LHCN-M2 (cell line): ENCODE measurements at places on chromosomes 7 and 10. TPM values are rescaled to one million over a fixed set of nuclear protein-coding genes. Genes with fewer than 3 reads are reported as not detected.

DNA sequence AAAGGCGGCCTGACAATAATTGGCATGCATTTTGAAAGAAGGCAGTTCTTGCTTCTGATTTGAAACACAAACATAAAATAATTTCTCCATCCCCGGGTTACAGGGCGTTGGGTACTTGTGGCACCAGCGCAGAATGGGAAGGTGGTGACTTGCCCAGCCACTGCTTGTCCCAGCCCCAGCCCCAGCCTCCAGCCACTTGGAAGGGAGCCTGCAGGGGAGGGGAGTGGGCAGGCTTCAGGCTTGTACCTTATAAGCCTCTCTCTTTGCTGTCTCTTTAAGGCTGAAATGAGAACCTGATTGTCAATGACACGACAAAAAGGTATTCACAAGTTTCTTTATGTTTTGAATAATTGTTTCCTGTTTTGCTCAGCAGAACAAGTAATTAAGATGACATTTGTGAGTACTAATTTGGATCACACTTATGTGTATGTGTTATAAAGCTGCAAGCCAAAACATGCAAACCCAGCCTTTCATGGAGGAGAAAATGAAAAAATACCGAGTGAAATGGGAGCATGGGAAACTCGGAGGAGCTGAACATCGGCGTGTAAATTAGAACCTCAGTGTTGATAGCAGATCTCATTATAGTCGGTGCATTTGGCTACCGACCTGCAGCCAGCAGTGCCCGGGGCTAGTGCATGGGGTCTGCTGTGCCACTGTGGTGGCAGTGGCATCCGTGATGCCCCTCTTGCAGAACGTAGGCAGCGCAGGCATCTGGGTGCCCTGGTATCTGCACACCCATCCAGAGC is 129.9 kb downstream of the EBF3 start:
- no peak for DNase-seq

Gene LIPA
- 53.5 and 55.6 TPM in 2 replicates for total RNA-seq

GRCh38 chr7:24939416-24939815 is 40.6 kb downstream of the OSBPL3 start:
- no peak for DNase-seq

DNA sequence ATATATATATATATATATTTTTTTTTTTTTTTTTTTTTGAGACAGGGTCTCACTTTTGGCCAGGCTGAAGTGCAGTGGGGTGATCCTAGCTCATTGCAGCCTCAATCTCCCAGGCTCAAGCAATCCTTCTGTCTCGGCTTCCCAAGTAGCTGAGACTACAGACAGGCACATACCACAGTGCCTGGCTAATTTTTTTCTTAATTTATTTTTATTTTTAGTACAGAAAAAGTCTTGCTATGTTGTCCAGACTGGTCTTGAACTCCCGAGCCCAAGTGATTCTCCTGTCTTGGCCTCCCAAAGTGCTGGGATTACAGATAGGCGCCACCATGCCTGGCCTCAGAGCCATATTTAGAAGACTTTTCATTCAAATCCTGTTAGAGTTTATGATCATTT is 79.6 kb downstream of the PRTFDC1 start:
- DNase-seq, result no peak

Gene CYP3A5
- total RNA-seq, result not detected in 2 replicates

Gene FAM25C
- not detected in 2 replicates for total RNA-seq

DNA sequence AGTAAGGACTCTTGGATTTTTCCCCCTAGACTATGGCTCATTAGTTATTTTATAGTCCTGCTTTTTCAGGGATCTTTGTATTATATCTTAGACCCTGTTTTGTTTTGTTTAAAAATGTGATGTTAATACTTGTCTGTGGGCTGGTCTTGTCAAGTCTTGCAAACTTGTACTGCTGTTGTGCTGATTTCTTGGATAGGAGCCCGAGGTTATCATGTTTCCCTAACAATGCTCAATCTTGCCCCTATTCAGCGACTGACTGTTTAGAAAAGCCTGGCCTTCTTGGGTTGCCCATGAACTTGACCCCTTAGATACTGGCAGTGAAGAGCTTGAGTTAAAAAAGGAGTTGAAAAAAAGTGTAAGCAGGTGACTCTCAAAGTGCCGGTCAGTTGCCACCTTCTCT is 115.7 kb downstream of the KIAA1217 start:
- no peak for DNase-seq

- DNase-seq, result no peak
Observed at GRCh38 chr7:151378011-151378410, 31.8 kb downstream of the WDR86 start.

DNA sequence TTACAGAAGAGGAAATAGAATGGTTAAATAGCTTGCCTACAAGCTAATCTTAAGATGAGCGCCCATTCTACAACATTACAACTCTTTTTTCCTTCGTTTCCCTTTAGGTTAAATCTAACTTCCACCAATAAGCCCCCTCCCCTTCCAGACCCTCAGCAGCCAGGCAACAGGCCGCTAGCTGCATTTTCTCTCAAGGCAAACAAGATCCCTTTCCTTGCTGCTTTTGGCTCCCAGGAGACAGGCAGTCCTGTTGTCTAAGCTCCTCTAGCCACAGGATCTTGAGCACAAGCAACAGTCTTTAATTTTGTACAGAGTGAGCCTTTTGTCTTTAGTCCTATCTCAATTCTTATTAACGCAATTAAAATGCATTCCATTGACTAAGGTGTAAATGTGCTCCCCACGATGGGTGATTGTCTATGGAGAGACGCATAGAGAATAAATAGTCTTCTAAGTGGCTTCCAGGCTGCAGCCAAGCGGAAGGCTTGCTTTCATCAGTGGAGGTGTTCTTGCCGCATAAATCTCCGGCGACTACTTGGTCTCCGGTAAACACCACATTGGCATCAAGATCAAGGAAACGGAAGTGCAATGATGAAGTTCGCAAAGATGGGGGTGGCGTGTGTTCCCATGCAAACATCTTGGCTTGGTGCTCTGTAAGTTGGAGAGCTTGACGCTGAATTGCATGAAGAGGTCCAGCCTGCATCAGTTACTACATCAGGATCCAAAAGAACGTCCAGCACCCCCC is 181.9 kb upstream of the LYZL2 start:
- DNase-seq, result no peak

GRCh38 chr10:79430936-79431335 is 14.5 kb downstream of the ZCCHC24 start:
- no peak for DNase-seq

DNA sequence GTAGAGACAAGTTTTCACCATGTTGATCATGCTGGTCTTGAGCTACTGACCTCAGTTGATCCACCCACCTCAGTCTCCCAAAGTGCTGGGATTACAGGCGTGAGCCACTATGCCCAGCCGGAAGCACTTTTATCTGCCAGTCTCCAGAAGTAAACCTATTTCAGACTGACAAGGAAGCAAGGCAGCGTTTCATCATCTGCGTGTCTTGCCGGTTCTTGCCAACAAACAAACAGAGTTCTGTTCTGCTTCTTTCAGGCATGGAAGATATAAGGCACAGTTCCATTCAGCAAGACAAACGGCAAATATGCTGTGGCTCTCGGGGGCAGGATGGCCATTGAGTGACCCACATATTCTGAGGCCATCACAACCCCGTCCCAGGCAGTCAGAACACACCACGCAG is 15.5 kb upstream of the LARP4B start:
- DNase-seq, result no peak

GRCh38 chr7:106658316-106659165 is 2.4 kb downstream of the CCDC71L start:
- DNase-seq, result no peak

GRCh38 chr10:69721690-69722310 is 79.9 kb upstream of the COL13A1 start:
- DNase-seq, result no peak

Gene PTPRZ1
- not detected in 2 replicates for total RNA-seq

DNA sequence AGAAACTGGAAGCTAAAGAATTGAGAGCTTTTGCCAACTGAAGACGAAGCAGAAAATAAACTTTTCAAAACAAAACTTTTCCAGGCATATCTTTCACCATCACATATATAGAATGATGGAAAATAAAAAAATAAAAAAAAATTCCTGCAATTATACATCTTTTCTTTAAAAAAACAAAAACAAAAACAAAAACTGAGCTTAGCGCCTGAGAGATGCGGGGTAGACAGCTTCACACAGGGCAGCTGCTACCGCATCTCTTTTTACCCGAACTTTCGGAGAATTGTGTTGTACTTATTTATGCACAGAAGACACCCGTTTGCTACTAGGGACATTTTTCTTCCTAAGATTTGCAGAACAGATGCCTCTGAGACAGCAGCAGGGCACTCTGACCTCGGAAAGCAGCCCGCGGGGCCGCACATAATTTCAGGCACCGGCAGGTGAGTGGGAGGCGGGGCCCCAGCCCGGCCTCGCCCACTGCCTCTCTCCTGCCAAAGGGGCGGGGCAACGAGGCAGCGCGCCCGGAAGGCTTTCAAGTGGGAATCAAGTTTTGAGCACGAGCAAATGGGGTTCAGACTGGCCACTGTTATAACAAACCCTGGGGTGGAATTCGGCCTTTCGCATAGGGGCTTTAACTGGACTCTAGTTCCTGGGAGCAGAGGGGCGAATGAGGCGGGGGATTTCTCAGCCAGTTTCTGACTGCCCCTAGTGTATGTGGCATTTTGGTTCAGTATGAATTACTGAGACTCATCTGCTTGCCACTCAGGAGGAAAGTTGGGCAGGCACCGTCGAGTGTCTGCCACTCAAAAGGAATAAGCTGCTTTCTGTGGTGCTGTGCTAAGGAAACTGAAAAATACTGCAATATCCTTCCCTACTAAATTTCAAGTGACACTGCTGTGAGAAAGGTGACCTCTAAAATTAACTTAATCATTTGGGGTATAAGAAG is 18.5 kb upstream of the FAM133B start:
- no peak for DNase-seq

Gene SMKR1
- 0.46 and 0.71 TPM in 2 replicates for total RNA-seq

GRCh38 chr10:75542906-75543305 is 111.5 kb downstream of the LRMDA start:
- peak; percentile 34 for DNase-seq

DNA sequence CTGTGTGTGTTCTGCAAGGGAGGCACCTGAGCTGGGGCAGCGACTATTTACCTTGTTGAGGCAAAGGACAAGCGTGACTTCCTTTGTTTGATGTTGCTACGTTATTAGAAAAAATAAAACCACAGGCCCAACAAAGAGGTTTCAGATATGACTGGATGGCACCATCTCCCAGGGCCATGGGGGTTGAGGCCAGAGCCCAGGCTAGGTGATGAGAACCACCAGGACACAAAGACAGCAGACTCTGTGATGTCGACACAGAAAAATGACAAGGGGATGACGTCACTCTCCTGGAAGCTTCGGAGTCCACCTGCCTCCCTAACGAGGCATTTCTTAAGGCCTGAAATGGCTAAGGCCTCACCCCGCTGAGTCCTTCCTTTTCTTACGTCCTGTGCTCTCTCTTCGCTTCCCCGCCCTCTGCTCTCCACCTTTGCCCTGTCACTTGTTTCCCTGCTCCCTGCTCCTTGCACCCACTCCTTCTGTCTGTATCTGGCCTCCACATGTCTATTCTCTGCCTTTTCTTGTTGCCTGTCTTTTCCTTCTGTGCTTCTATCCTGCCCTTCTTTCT is 83.0 kb upstream of the ADRB1 start:
- DNase-seq, result peak; percentile 11

Gene AGK
- 30.9 and 31.1 TPM in 2 replicates for total RNA-seq

Gene CRHR2
- not detected in 2 replicates for total RNA-seq

GRCh38 chr10:114996542-114996941 is 58.5 kb downstream of the TRUB1 start:
- DNase-seq, result peak; percentile 71

Gene FAM180A
- total RNA-seq, result 3.7 and 4.1 TPM in 2 replicates

Gene HOXA2
- total RNA-seq, result 0.46 and 0.51 TPM in 2 replicates

Gene PNLIPRP2
- total RNA-seq, result not detected in 2 replicates

Gene LIPN
- not detected in 2 replicates for total RNA-seq

Gene CYP2C9
- total RNA-seq, result not detected in 2 replicates

Gene CFAP46
- total RNA-seq, result not detected in 2 replicates

DNA sequence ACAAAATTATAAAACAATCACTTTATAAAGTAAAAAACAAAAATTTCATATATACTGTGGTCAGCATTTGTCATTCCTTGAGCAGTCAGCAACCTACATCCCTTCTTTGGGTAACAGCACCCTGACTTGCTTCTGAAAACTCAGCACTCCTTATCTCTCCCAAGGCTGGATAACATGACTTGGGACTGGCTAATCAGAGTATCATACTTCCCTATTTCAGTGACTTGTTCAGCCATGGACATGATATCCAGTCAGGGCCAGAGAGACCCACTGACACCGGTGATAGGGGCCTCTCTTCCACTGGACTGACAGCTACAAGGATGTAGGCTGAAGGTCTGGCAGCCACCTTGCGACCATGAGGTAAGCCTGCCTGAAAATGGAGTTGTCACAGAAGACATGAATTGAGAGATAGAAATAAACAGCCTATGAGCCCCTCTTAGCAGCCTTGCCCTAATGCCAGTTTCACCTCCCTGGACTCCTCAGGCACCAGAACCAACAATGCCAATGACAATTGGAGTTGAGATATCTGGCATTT is 84.4 kb upstream of the NEBL start:
- DNase-seq, result no peak

GRCh38 chr10:96987141-96987841 is 155.2 kb downstream of the LCOR start:
- no peak for DNase-seq

GRCh38 chr7:82209179-82209747 is 234.3 kb downstream of the CACNA2D1 start:
- no peak for DNase-seq

Gene SFTPA1
- not detected in 2 replicates for total RNA-seq

Gene C10orf67
- 0.11 and 0.19 TPM in 2 replicates for total RNA-seq

- no peak for DNase-seq
Observed at GRCh38 chr10:117823980-117824379, 222.8 kb downstream of the RAB11FIP2 start.

GRCh38 chr10:23442936-23443335 is 4.1 kb downstream of the OTUD1 start:
- DNase-seq, result peak; percentile 23

Gene KRIT1
- 66.6 and 71.3 TPM in 2 replicates for total RNA-seq

DNA sequence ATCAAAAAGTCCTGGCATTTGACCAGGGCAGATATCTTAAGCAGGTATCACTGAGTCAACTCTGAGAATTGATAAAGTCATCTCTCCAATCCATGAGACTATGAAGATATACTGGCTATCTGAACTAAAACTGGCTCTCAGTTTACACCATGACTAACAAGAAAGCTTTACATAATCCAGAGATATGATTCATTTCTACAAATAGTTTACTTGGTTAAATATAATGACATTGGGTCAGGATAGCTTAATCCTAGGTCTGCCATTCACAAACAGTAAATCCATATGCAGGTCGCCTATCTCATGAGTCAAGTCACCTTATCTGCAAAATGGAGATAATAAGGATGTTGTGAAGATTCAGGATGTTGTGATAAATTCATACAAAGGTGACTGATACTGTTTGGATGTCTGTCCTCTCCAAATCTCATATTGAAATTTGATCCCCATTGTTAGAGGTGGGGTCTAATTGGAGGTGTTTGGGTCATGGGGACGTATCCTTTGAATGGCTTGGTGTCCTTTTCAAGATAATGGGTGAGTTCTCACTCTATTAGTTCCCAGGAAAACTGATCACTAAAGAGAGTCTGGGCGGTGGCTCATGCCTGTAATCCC is 117.4 kb downstream of the JMJD1C start:
- peak; percentile 18 for DNase-seq

GRCh38 chr10:72648301-72648700 is 22.4 kb upstream of the MICU1 start:
- DNase-seq, result no peak

Gene TMEM273
- not detected in 2 replicates for total RNA-seq
